Left hindlimb (tissue), 1 donor: ENCODE measurements at places on chromosomes 3 and 15.

DNA sequence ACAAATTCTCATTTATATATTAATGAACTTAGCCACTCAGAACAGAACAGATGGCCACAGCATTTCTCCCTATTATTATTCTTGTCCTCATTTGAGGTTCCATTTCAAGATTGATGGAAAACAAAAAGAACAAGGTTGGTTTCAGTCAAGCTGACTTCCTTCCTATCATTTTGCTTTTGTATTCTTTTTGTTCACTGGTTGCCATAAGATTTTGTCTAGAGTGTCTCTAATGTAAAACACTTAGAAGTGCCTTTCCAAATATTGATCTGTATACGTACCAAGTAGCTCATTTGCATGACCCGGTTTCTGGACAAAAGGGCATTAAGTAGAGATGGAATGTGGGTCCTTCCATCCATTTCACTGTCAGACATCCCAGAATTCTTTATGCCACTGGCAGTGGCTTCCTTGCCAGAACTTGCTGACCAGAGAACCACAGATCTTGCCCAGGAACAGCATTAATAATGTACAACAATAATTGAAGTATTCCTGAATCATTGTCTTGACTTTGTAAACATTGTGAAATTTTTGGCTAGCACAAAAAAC lies 63.8 kb downstream of the PEX5L start:
- DNase-seq, result no peak

GRCh38 chr3:64138656-64139375 lies 86.5 kb downstream of the PRICKLE2 start:
- DNase-seq, result no peak

- DNase-seq, result no peak
Observed at GRCh38 chr15:66703540-66703941, 1.5 kb downstream of the SMAD6 start.

GRCh38 chr3:181561139-181562031 lies 150.3 kb upstream of the SOX2 start:
- DNase-seq, result no peak

- no peak for DNase-seq
Observed at GRCh38 chr3:158354713-158355112, 216.3 kb upstream of the MLF1 start.

DNA sequence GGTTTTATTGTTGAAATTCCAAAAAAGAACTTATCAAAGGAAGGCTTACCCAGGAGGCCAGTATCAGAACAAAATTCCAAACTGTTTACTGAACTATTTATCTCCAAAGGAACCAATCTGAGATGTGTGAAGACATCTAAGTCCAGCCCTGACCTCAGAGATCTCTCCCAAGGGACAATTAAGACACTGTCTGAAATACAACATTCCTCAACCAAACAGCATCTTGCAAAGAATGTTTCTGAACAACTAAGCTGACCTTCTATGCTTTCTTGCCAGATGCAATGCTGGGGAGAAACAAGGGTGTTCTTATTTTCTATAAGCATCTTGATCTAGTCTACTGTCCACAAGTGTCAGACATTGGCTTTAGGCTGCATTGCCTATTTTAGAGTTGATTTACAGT lies 13.6 kb downstream of the PDZRN3 start:
- DNase-seq, result no peak

- no peak for DNase-seq
Observed at GRCh38 chr3:106805625-106806024, 571.6 kb upstream of the CCDC54 start.

- no peak for DNase-seq
Observed at GRCh38 chr15:58257776-58258325, 119.7 kb downstream of the AQP9 start.

DNA sequence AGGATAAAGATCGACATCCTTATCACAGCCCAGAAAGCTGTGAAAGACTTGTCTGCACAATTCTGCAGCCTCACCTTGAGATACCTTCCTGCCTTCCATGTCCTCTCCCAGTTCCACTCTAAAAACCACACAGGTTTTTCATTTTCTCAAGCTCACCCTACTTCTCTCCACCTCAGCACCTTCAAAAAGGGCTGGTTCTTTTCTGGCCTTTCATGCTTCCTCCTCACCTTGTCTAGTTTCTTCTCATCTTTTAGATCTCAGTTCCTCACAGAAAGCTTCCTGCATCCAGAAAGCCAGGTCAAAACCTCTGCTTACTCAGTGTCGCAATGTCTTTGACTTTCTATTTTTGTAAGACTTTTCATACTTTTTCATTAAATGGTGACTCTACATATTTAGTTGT lies 140.2 kb upstream of the STT3B start:
- DNase-seq, result no peak

DNA sequence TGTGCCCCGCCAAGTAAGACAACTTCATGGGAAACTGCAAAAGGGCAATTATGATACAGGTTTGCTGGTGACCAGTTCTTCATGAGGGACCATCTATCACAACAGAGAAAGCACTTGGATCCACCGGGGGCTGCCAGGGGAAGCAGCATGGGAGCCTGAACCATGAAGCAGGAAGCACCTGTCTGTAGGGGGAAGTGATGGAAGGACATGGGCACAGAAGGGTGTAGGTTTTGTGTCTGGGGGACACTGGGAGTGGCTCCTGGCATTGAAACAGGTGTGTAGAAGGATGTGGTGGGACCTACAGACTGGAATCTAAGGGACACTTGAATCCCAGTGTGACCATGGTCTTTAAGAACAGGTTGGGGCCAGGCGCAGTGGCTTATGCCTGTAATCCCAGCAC lies 22.6 kb downstream of the MKRN2 start:
- DNase-seq, result no peak

GRCh38 chr3:197555281-197556261 lies at the start of gene BDH1:
Gene BDH1, minus strand, starts transcription at chr3:197555968. Its CDS starts 9,525 bp downstream, at chr3:197546443.
- DNase-seq, result no peak

GRCh38 chr3:107718547-107718946 lies 195.8 kb downstream of the BBX start:
- no peak for DNase-seq

DNA sequence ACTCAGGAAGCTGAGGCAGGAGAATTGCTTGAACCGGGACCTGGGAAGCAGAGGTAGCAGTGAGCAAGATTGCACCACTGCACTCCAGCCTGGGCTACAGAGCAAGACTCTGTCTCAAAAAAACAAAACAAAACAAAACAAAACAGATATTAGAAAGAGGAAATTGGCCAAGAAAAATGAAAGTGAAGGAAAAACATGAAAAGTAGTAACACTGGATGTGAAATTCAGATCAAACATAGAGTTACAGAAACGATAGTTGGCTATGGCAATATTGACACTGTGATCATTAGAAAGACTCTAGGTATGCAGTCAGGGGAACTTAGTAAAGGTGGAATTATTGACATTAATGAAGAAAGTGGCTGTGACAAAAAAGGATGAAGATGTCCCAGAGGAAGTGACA lies 13.2 kb upstream of the TIPARP start:
- no peak for DNase-seq

GRCh38 chr3:71497971-71498444 lies 85.5 kb downstream of the FOXP1 start:
- no peak for DNase-seq

DNA sequence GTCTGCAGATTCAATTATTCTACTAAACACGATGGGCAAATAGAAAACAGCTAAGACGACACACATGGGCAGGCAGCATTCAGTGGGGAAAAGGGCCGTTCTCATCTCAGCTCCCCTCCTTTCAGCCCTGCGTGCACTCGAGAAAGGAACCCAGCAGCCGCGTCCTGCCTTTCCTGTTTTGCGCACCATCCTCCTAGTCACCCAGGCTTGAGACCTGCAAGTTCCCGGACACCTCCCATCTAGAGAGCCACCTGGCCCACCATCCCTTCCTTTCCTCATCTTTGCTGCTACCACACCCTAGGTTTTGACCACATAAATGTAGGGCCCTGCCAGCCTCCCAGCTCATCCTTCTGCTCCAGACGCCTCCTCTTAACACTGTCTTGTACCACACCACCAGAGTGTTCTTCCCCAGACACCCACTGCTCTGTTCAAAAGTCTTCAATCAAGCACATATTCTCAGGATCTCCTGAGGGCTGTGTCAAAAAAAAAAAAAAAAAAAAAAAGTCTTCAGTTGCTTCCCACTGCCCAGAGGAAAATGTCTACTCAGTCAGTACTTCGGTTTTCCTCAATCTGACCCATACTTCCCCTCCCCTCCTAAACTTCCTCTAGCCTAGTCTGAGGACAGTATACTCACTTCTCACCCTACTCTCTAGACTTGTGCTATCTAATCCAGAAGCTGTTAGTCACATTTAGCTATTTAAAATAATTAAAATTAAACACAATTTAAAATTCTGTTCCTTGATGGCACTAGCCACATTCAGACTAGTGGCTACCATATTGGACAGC lies 182.0 kb downstream of the STT3B start:
- no peak for DNase-seq

DNA sequence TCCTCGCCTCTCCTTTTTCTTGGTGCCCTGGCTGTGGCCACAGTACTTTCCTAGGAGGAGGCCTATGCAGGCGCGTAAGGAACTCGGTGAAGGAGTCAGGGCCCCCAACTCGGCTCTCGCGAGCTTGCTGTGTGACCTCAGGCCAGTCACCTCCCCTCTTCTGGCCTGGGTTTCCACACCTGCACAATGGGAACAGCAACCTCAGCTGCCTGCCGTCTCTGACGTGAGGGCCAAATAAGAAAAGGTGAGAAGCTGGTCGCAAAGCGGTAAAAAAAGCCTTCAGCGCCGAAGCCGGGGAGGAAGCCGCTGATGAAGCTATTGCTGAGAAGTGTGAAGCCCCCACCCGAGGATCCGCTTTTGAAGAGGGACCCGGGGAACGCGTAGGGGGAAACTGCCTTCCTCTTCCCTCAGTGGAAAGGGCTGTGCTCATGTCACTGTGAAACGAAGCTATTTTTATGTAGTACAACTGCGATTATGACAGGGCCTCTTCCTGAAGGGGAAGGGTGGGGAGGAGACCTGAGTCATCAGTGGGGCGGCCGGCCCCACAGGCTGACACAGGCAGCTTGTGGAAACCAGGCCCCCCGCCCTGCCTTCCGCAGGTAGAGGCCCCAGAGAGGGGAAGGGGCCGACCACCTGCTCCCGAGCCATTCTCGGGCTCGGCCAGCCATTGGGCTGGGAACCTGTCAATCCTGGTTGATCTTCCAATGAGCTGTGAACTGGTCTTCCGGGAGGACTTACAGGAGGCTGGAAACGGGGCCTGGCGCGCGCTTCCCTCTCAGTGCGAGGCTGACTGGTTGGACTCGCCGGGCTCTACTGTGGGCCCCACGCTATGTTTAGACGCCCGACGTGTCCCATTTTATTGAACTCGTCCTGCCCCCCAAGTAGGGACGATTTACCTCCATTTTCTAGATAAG lies 18.0 kb upstream of the ANKDD1A start:
- peak; percentile 97 for DNase-seq

- no peak for DNase-seq
Observed at GRCh38 chr3:156543043-156543555, 11.8 kb downstream of the SSR3 start.

GRCh38 chr3:30286007-30286669 lies 320.3 kb upstream of the TGFBR2 start:
- DNase-seq, result peak; percentile 63

DNA sequence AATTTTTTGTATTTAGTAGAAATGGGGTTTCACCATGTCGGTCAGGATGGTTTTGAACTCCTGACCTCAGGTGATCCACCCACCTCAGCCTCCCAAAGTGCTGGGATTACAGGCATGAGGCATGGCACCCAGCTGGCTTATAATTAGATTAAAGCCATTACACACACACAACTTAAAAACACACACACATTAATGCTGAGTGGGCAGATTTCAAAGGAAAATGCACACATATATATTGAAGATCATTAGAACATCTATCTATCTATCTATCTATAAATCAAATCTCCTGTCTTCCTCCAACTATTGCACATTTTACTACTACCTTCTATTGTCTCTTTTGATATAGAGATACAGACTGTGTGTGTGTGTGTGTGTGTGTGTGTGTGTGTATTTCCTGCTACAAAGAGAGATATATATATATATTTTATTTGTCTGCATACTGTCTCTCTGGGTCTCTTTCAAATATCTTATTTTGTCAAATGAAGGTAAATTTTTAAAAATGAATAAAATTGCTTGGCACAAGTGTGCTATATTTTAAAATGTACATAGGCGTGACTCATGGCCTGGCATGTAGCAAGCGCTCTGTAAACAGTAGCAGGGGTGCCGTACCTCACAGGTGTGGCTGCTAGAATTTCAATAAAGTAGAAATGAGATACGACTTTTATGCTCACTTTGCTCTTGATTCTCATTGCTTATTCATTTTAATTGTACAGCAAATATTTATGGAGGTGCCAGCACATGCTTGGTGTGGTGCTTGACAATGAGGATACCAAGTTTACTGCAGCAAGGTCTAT lies 655.8 kb downstream of the AGBL1 start:
- no peak for DNase-seq

- no peak for DNase-seq
Observed at GRCh38 chr3:126979046-126979628, 3.8 kb upstream of the PLXNA1 start.

GRCh38 chr15:52100807-52101442 lies 11.7 kb downstream of the BCL2L10 start:
- peak; percentile 51 for DNase-seq

DNA sequence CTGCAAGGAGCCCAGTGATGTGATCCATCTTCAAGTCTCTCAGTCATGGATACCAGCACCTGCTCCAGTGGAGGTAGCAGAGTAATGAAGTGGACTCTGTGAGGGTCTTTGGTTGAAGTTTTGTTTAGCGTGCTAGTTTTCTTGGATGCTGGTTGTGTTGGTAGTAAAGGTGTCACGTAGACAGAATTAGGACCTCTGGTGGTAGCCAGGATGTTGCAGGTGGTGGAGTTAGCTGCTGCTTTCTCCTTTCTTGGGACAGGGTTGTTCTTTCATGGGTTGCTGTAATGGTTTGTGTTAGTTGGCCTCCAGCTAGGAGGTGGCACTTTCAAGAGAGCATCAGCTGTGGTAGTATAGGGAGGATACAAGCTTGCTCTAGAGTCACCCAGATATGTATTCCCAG lies 125.2 kb downstream of the ANXA2 start:
- DNase-seq, result no peak

DNA sequence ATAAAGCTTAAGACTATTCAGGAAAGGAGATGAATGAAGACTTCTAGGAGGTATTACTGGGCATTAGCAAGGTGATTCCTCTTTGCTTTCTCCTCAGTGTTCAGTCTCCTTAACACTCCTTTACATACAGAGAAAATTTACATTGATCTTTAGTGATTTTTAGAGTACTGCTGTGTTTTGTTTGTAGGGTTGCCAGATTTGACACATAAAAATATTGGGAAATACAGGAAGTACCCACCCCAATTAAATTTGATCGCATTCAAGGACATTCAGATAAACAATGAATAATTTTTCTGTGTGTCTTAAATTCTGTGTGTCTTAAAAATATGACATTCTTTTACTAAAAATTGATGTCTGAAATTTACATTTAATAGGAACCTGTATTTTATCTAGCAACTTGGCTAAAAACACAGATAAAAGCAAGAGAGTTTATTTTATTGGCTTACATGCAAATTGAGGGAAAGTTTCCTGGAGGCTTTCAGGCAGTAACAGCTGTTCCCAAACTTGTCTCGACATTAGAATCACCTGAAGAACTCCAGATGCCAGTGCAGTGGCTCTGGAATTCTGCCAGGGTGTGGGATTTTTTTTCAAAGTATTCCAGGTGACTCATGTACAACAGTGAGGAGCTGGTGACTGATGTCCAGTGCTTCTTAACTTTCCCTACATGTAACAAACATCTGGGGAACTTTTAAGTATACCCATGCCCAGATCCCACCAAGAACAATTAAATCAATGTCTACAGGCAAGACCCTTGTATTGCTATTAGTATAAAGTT lies 23.4 kb upstream of the PLOD2 start:
- no peak for DNase-seq

- DNase-seq, result no peak
Observed at GRCh38 chr15:25739687-25740121, 123.4 kb downstream of the ATP10A start.
